ENCODE measurements at places on chromosomes 7 and 10.

DNA sequence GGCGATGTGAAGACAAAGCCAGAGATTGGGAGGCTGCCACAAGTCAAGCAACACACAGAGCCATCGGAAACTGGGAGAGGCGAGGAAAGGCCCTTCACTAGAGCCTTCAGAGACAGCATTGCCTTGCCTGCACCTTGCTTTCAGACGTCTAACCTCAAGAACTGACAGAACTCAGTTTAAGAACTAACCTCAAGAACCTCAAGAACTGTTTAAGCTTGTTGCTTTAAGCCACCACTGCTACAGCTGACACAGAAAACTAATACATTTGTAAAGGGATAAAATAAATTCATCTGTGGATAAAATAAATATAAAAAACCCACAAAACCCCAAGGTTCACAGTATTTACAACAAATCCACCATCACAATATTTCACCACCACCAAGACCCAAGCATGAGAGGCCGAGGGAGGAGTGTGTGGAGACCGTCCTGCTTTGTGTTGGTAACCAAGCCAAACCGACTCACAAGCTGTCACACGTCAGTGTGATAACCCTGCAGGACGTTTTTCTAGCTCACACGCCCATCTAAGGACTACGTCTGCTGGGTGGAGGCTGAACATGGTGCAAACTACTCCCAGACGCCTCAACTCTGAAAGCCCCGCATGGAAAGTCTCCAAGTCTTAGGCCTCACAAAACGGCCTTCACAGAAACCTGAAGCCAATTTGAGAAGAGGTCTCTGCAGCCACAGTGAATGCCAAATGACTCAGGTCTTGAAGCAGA is 116.8 kb downstream of the ABLIM1 start:
- no peak for ATAC-seq

DNA sequence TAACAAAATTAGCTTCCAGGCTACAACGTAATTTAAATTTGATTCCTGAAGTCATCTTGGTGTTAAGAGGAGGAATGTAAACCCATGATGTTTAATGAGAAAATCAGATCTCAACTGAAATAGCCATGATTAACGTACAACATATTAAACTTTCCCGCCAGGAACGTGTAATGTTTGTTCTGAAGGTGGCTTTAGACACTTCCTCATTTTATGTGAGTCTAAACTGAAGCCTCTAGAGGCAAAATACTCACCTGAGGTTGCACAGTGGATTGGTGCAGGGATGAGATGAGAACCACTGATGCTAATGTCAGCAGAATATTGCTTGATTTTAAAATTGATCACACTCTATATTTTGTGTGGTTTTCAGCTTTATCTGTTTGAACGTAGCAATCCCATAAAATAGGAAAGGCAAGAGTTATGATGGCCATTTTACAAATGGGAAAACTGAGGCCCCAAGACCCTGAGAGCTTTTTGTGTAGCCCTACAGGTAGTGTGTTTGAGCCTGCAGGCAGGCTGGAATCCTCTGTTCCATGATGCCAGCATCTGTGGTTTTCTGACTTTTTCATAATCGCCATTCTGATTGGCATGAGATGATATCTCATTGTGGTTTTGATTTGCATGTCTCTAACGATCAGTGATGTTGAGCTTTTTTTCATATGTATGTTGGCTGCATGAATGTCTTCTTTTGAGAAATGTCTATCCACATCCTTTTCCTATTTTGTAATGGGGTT is 243.7 kb upstream of the BMPER start:
- ATAC-seq: no peak

DNA sequence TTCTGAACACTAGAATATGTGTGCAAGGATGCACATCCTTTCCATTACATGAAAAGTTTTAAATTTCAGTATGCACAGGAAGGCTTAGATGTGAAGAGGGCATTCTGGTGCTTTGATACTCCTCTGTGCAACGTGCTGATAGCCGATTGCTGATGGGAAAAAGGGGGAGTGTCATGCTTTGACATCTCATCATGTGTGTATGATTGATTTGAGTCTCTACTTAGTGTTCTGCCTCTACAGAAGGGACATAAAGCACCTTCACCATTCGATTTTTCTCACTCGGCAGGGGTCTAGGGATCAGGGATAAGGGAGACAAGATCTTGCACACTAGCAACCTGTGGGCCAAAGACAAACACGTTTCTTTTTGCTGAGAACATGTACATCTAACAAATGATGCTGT is 114.7 kb upstream of the RSU1 start:
- no peak for ATAC-seq

DNA sequence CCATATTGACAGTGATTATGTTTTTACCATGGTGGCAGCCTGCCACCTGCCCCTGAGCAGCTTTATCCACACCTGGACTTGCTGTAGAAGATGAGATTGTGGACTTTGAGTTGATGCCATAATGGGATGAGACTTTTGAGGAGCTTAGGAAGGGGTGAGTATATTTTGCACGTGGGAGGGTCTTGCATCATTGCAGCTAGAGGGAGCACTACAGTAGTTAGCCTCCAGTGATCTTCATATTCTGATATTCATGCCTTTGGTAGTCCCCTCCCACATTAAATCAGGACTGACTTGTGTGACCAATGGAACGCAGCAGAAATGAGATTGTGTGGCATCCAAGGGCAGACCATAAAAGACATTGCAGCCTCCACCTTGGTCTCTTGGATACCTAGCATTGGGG is 18.2 kb upstream of the COL13A1 start:
- no peak for ATAC-seq

- no peak for ATAC-seq
Observed at GRCh38 chr7:1144269-1144771, 15.7 kb downstream of the ZFAND2A start.

DNA sequence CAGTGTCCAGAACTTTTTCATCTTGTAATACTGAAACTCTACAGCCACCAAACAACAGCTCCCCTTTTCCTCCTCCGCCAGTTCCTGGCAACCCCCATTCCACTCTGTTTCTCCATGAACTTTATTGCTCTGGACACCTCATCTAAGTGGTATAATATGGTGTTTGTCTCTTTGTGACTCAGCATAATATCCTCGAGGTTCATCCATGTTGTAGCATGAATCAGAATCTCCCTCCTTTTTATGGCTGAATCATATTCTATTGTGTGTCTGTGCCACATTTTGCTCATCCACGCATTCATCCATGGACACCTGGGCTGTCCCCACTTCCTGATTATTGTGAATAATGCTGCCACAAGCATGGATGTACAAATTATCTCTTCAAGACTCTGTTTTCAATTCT is 124.4 kb upstream of the FGFR2 start:
- no peak for ATAC-seq

GRCh38 chr7:130781346-130781745 is 47.3 kb upstream of the KLF14 start:
- no peak for ATAC-seq

- ATAC-seq: peak; percentile 34
Observed at GRCh38 chr10:132774902-132775863, 10.8 kb downstream of the NKX6-2 start.

DNA sequence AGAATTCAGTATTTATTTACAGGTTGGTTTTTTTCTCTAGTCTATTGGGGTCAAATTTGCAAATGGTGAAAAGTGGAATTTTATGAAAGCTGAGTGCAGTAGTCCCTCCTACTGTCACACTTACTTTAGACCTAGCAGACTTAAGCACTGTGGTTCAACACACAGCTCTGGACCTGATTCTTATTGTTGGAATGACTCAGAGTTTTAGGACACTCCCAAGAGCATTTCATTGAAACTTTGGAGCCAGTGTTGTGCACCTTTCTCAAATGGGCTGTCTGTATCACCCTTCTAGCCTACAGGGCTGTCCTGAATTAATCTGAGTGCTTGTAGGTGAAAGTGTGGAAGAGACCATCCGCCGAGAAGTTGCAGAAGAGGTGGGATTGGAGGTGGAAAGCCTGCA is 16.1 kb downstream of the NUDT13 start:
- no peak for ATAC-seq

DNA sequence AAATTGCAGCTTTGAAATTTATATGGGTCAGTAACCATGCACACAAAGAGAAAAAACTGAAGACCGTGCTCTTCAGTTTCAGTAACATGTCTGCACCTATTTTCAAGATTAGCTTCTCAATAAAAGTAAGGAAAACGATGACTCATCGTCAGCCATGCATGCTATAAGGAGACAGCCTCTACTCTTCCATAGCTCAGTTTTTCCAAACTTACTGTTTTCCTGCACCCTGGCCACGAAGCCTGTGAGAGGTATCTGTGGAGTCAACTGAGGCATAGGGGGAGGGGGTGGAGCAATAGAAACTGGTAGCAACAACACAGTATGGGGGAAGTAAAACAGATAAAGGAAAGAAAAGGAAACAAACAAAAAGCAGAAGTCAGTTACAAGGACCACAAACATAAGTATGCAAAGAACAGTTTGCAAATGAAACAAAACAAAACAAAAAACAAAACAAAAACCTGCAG is 58.0 kb downstream of the PDSS1 start:
- ATAC-seq: peak; percentile 90

- no peak for ATAC-seq
Observed at GRCh38 chr7:41832941-41833340, 130.1 kb upstream of the INHBA start.

DNA sequence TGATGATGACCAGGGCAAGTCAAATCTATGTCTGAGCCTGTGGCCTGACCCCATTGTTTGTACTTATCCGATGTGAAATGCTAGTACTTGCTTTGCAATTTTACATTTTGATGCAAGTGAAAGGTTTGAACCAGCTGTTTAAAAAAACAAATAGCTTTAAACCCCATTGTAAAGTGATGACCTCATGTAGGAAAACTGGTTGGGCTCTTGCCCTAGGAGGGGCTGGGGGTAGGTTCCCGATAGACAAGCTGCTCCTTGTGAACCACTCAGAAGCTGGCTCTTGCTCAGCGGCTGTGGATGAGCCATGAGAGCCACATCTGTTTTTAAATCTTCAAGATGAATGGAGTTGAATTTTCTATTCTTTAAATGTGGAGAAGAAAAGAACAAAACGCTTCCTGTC is 185.3 kb downstream of the WDR11 start:
- ATAC-seq: no peak

DNA sequence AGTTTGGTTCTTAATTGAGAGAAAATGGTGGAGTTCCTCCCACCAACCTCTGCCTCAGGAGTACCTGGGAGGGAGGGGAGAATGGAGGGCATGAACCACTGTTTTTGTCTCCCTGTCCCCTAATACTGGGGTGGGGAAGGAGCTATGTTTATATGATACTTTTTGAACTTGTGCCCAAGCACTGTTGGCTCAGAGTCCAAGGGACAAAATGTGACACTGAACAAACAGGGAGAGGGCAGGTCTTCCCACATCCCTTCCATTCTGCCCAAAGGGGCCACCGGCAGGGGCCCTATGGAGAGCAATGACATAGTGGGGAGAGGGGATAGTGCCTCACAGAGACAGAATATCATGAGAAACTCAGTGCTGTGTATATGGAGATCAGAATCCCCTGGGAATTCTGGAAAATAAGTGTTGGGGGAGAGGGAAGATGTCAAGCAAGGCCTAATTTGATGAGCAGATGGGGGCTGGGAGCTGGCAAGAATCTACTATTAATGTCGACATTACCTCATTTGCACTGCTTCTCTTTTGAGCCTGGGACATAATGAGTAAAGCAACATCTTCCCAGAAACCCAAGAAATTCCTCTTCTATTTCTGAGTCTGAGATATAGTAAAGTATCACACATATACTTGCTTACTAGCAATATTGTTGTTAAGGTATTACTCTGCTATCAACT is 180.6 kb downstream of the CYP26A1 start:
- peak; percentile 24 for ATAC-seq

- ATAC-seq: no peak
Observed at GRCh38 chr10:48800007-48800675, 115.5 kb downstream of the WDFY4 start.

- no peak for ATAC-seq
Observed at GRCh38 chr10:122245136-122245535, 26.0 kb upstream of the BTBD16 start.

GRCh38 chr10:72321248-72322029 is 33.3 kb downstream of the DNAJB12 start:
- no peak for ATAC-seq

DNA sequence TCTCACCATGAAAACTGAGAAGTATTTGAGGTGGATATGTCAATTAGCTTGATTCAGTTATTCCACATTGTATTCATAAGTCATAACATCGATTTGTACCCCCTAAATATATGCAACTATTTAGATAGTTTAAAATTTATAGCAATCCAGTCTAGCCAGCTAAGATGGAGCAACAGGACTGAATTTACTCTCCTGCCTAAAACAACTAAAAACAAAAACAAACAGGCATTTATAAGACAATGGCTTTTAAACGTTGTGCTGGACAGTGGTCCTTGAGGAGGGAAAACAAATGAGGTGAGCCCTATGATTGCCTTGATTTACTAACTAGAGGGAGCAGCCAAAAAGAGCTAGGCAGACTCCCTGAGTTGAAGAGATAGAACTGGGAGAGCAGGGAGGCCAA is 814 bp upstream of the GPAM start:
- ATAC-seq: no peak

DNA sequence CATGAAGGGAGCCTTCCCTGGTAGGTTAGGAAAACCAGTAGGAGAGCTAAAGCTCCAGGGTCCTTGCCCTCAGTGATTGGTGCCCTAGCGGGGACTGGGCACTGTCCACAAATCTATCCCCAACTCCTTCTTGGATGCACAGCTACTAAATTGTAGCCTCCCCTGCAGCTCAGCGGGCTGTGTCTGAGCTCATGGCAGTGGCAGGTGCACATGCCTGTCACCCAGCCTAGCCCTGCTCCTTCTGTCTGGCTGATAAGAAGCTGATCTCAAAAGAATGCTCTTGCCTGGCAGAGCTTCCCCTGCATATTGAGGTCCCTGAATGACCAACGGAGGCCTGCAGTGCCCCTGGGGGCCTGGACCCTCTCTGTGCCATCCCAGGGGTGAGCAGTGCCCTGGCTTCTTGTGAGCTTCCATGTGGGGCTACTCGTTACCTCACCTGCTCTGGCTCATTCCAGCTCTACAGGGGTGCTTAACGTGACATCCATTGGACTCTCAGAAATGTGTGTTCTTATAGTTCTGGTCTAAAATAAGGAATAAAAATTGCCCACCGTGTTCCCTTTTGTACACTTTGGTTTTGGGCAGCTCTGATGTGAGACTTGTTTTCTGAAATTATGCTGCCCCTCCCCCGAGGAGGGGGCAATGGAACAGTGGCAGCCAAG is 59.8 kb upstream of the ANTXRL start:
- ATAC-seq: no peak

GRCh38 chr7:81232084-81232799 is 313.4 kb upstream of the SEMA3C start:
- no peak for ATAC-seq

GRCh38 chr10:132547421-132547861 is 9.9 kb downstream of the INPP5A start:
- peak; percentile 54 for ATAC-seq

DNA sequence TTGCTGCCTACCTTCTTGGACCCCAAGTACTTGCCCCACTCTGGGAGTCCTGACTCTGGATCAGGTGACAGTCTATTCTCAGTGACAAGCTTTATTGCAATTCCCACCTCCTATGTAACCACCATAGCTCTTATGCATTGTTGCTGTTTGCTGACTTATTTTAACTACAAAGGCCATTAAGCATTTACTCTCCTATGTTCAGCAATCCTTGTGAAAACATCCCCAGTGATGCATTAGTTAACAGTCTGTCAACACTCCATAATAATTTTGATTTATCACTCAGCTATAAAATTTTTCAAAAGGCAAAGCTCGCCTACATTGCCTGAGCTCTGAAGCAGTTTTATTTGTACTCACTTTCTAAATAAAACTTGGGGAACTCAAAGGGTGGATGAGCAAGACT is 871.8 kb upstream of the SORCS1 start:
- no peak for ATAC-seq
